K562 (cell line): ENCODE measurements at places on chromosomes 6 and 20.

DNA sequence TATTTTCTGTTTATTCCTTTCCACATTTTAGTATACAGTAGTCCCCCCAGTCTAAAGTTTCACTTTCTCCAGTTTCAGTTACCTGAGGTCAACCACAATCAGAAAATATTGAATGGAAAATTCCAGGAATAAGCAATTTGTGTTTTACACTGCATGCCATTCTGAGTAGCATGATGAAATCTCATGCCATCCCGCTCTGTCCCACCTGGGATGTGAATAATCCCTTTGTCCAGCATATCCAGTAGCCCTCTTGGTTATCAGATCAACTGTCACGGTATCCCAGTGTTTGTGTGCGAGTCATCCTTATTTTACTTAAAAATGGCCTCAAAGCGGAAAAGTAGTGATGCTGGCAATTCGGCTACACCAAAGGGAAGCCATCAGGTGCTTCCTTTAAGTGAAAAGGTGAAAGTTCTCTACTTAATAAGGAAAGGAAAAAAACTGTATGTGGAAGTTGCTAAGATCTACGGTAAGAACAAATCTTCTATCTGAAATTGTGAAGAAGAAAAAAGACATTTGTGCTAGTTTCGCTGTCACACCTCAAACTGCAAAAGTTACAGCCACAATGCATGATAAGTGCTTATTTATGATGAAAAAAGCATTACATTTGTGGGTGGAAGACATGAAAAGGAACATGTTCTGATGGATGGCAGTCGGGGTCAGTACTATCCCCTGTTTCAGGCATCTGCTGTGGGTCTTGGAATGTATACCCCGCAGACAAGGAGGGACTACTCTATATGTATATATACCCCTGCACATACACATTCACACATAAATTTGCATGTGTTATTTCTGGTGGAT, 11.3 kb downstream of the NOX3 start:
- DNase-seq = no peak

- no peak for DNase-seq
Observed at GRCh38 chr6:160004419-160005175, 35.7 kb downstream of the IGF2R start.

DNA sequence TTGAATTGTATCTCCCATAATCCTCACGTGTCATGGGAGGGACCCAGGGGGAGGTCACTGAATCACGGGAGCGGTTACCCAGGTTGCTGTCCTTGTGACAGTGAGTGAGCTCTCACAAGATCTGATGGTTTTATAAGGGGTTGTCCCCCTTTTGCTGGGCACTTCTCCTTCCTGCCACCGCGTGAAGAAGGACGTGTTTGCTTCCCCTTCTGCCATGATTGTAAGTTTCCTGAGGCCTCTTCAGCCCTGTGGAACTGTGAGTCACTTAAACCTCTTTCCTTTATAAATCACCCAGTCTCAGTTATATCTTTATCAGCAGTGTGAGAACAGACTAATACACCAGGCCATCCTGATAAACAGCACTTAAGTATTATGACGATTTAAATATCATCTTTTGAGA, 9.0 kb upstream of the MRGBP start:
- DNase-seq = no peak

DNA sequence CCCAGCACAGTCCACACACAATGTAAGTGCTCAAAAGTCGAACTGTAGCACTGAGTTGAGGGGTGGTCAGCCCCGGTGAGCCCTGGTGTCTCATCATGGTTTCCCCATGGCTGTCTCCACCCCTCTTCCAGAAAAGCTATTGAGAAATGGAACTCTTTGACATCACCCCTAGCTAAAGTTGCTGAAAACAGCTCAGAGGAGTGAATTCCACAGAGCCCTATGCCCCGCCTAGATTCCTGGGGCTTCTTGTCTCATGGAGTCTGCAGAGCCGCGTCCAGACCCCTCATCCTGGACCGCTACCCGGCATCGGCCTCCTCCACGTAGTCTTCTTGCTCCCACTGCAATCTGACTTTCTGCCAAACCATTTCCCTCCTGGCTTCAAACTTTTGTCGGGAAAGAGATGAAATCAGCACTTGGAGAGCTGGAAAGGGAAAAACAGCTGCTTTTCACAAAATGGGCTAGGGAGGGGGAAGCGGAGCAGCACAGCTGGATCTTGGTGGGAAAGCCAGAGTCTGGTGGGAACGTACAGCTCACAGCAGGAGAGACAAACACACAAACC, 132.2 kb downstream of the SNX5 start:
- no peak for DNase-seq

- no peak for DNase-seq
Observed at GRCh38 chr6:144331491-144331969, 46.4 kb downstream of the UTRN start.

DNA sequence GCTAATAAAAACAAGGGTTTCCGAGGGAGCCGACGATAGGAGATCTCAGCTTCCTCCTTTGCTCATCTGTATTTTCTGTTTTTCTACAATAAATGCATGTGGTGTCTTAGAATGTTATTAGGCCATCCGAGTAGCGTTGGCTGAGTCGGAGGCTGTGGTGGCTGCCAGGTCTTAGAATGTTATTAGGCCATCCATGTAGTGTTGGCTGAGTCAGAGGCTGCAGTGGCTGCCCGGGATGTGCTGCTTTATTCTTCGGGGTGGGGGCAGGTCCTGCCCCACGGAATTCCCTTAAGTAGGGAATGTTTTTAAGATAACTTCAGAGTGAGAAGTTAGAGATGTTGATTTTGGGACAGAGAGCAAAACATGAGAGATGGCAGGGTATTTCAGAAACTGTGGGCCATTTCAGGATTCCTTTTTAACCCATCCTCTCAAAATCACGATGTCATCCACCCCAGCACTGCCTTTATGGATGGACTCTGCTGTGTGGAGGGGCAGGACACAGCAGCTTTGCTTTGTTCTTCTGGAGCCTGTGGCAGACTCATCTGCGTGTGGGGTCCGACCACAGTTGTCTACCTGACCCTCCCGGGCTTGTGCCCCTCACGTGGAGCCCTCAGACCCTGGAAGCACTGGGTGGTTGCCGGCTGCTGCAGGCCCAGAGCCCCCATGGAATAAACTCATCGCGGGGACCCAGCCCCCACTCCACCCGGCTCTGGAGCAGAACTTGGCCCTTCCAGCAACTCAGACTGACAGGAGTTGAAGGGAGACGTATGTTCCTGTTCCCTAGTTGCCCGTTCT, 20.4 kb downstream of the OSBPL2 start:
- no peak for DNase-seq

DNA sequence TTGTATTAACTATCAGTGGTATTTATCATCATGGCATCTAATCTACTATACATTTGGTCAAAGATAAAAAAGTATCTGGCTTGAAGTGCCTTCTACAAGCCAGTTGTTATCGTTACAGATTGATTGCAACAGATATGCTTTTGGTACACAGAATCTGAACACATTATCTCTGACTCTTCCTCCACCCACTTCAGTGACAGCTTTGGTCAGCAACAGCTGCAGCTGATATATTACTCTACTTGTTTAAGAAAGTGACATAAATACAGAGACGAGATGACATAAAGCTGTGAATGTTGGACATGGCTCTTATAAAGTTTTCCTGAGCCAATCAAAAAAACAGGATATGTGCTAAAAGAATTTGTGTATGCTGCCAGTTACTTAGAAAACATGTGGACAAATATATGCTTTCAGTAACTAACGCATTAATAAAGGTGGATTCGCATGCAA, 77.6 kb downstream of the HIVEP2 start:
- no peak for DNase-seq

DNA sequence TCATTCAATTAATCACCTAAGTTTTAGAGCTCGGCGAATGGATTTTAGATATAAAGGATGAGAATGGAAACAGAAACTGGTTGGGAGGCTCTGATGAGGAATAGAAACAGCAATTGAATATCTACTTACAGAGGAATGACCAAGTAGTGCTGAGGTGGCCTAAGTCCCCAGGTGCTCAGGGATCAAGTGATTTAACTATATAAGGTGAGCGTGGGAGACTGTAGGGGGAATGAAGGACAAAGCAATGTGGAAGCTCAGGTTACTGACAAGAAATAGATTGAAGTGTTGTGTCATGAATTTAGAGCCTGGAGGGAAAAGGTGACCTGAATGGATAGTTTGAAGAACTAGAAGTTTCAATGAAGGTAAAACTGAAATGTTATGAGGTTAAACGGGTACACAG, 495.4 kb upstream of the SOX4 start:
- no peak for DNase-seq

DNA sequence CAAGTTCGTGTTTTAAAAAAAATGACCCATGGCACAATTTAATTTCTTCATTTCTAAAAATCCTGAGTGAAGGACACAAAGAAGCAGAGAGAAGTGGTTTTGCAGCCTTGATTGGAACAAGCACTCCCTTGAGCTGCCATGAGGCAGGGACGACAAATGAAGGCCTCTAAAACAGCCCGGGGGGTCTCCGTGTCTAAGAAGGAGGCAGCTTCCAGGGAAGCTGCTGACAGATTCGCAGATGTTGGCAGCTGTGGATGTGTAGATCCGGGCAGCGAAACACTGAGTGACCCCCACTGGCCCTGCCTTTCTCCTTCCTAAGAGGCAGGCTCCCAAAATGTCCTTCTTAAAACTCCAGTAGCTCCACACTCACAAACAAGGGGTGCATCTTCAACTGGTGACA, 9.6 kb upstream of the LBP start:
- DNase-seq = no peak

- DNase-seq = no peak
Observed at GRCh38 chr20:39823224-39823623, 861.1 kb downstream of the DHX35 start.

DNA sequence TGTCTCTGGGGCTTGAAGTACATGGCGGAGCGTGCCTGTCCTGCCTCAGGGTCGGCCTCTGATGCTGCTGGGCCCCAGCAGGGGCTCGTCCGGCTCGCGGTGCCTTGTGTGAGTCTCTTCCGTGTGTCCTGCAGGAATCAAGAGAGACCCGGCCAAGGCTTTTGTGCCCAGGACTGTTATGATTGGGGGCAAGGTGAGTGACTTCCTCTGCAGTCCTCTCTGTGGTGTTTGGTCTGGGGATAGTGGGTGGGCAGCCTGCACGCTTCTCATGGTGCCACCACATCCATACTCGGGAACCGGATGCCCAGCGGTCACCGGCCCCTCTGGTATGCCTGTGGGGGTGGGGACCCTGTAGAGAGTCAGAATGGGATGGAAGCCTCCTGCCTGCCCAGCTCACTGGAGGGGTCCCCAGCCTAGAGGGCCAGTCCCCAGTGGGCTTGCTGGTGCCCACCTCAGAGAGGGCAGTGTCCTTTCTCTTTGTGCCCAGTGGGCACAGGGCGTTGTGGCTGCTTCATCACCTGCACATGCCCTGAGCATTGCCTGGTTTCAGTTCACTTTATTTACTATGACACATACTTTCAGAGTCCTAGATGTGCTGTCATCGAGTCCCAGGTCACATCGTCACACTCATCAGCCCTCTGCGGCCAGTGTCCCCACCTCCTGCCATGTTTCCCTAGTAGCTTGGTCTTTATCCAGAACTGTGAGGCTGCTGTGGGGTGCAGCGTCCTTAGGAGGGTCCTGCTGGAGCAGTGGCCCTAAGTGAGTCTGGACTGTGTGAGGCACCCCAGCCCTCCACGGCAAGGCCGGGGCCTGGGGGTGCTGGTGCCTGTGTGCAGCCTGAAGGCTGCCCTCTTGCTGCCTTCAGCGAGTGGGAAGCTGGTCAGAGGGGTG, 40.7 kb downstream of the PYGB start:
- DNase-seq = no peak

GRCh38 chr6:5471637-5472398, 210.5 kb downstream of the FARS2 start:
- DNase-seq = no peak

GRCh38 chr6:46184114-46184513, 13.3 kb upstream of the ENPP5 start:
- DNase-seq = no peak

DNA sequence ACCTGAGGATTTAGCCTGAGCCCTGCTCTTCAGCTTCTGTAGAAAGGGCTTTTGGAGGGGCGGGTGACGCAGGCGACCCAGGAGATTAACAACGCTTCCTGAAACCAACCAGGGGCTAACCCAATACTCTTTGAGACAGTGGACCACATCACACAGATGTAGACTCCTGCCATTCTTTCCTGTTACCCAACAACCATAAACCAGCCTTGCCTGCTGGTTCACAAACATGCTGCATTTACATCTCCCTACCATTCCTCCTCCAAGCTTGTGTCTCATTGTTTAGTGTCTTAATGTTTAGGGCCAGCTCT, 28.3 kb downstream of the PPP1R16B start:
- DNase-seq = no peak

DNA sequence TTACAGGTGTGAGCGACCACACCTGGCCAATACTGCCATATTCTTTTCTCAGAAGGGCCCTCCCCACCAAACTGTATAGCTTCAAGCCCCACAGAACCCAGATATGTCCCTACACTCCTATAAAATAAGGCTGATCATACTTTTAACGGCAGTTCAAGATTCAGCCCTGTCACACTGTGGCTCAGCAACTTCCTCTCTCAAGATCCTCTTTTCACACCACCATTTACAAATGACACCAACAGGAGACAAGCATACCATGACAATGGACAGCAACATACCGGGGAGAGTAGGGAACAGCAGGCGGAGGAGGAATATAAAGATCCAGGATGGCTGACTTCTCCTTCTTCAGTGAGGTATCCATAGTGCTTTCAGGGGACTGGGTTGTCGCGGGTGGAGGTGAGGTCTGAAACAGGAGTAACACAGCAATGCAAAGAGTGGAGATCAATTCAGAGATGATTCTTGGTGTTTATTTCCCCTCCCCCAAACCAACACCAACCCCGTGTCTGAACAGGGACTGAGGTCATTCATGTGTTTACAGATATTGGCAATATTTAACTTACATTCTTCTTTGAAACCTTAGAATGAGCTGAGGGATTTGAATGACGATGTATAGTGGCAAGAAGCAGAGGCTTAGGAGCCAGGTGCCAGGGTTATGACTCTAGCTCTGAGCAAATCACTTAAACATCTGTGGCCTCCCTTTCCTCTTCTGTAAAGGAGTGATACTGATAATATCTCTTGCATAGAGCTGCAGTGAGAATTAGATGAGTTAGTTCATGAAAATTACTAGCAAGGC, 57.6 kb upstream of the IPCEF1 start:
- DNase-seq = no peak

- DNase-seq = no peak
Observed at GRCh38 chr6:166738386-166739116, 111.5 kb upstream of the RPS6KA2 start.

DNA sequence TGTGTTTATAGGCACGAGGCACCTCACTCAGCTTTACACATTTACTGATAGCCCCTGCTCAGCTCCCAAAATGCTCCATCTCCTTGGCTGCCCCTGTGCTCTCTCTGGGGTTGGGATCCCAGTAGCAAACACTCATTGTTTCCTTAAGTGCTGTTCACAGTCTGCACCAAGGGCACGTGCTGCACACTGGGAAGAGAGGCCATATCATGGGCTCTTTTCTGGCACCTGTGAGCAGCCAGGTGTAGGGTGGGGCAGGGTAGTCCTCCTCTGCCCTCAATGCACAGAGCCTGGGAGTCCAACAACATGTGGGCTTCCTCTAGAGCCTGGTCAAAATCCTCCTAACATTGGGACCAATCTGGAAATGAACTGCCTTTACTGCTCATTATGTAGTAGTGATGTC, 67.9 kb downstream of the BANF2 start:
- DNase-seq = no peak
